ENCODE measurements at places on chromosomes 3 and 15.

DNA sequence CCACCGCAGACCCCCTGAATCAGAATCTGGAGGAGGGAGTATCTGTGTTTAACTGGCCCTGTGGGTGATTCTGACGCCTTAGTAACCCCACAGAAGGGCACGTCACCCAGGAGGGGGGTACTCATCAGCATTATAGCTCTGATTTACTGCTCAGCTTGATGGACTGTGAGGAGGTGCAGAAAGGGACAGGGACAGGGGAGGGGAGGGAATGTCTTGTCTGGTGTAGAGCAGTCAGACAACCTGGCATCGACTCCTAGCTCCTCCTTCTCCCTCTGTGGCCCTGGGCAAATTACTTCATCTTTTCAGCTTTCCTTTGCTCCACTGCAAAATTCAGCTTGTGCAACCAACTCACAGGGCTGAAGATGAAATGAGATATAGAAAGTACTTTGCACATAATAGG lies 42.3 kb upstream of the GLCE start:
- no peak for DNase-seq

- DNase-seq = peak; percentile 59
Measured at GRCh38 chr3:15630646-15631350, 29.3 kb downstream of the BTD start.

GRCh38 chr3:35659768-35660167 lies 20.4 kb downstream of the ARPP21 start:
- DNase-seq = no peak

GRCh38 chr3:81485444-81485865 lies 276.0 kb downstream of the GBE1 start:
- peak; percentile 67 for DNase-seq

DNA sequence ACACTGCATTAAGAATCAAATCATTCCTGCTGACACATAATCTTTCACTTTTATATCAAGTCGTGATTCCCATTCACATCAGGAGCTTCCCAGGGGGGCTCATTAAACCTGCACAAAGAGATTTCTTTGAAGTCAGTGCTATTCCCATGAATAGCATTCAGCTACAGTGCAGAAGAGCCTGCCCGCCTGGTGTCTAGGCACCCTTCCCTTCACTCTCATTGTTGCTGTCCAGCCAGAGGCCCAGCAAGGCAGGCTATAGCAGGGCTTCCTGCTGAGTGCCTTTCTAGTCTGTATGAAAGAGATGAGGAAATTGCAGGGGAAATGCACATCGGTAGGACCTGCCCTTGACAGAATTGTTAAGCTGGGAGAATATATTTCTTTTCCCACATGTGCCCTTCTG lies 4.5 kb upstream of the GJD2 start:
- DNase-seq = no peak

GRCh38 chr15:35115155-35115725 lies 30.1 kb upstream of the NANOGP8 start:
- DNase-seq = no peak

GRCh38 chr3:133797396-133798105 lies 8.1 kb upstream of the SRPRB start:
- DNase-seq = no peak

DNA sequence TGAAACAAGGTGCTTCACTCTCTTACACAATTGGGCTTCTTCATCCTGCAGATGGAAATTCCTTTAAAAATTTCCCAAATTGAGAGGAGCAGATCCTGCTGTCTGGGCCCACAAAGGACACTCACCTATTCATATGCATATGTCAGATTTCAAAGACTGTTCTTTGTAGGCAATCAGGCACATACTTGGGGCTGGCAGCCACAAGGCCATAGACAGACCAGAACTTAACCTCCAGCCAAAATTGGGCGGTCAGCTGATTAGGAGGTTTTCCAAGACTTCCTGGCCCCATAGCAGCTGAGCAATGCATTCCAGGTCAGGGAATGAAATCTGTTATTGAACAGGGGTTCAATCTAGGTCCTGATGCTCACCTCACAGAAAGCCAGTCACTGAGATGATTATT lies 15.0 kb upstream of the HPS3 start:
- DNase-seq = no peak

- no peak for DNase-seq
Measured at GRCh38 chr15:48579945-48580671, 65.4 kb downstream of the FBN1 start.

- no peak for DNase-seq
Measured at GRCh38 chr3:78822726-78823125, 945.1 kb downstream of the ROBO1 start.

GRCh38 chr3:151230646-151231045 lies 27.6 kb upstream of the GPR171 start:
- no peak for DNase-seq
